NCI-H1930 (cell line): ENCODE measurements at places on chromosomes 16 and 17.

GRCh38 chr17:50361561-50362480 is 11.2 kb downstream of the MRPL27 start:
- DNase-seq = no peak

- DNase-seq = no peak
Measured at GRCh38 chr17:67276075-67276474, 31.1 kb upstream of the HELZ start.

GRCh38 chr16:80618862-80619648 is 78.3 kb downstream of the DYNLRB2 start:
- DNase-seq = no peak

- no peak for DNase-seq
Measured at GRCh38 chr16:495127-495748, 32.3 kb upstream of the CAPN15 start.

- no peak for DNase-seq
Measured at GRCh38 chr17:43226393-43226792, 2.0 kb downstream of the CCDC200 start.

DNA sequence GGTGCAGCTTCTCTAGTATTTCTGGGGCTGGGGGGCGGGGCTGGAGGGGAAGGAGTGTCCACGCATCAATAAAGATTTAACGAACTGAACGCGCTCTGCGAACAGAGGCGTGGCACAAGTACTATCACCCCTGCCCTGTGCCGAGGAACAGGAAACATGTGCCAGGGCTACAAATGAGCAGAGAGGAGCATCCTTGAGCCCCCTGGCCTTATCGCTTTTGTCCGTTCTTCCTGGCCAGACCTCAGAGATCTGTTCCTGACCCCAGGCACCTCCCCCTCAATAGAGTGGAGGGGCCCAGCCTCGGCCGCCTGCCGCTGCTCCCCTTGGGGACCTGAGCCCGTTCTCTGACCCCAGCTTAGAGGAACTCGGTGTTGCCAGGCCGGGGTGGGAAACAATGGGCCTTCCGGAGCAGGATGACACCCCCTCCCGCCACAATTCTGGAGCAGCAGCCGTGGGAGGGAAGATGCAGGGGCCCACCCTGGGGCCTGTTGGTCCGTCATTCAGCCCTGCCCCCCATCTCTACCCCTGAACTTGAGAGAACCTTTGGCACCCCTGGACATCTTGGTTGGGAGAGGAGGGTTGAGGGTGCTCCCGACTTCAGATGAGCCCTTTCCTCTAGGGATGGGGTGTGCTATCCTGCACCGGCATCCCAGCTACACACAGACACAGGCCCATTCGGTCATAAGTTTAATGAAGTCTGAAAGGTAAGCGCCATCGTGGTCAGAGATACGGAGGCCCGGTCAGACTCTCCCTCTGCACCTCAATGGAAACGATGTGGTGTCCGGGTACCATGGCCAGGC is 1.1 kb downstream of the NAA38 start:
- no peak for DNase-seq

DNA sequence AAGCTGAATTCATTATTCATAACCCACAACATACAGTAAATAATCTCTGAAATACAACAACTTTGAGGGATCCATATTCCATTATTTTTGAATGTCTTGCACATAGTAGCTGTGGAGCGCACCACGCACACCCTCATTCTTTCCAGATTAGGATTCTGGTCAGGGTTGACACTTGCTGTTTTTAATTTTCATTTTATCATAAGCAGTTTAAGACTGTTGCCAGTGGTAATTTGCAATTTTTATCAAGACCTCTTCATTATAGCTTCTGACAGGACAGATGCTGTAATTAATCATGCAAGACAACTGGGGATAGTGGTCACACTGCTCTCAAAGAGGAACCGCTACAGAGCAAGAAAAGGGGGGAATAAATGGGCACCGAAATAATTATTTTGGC is 109.7 kb downstream of the TOX3 start:
- no peak for DNase-seq

GRCh38 chr17:43832168-43832975 is 574 bp downstream of the MPP3 start:
- no peak for DNase-seq

DNA sequence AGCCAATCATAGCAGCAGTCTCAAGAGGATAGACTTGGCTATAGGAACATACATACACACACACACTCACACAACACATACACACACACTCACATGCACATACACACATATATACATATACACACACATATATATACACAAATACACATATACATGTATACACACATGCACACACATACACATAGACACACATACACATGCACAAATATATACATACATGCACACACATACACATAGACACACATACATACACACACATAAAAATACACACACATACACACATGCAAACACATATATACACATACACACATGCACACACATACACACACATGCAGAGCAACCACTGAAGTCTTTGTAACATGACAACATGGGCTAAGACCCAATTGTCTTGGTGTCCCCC is 19.7 kb downstream of the CBLN1 start:
- no peak for DNase-seq
